ENCODE measurements at places on chromosomes 4 and X. TPM values are rescaled to one million over a fixed set of nuclear protein-coding genes. Genes with fewer than 3 reads are reported as not detected.
A peak's percentile ranks its signal among the peaks of the same experiment; 100 is the strongest.

DNA sequence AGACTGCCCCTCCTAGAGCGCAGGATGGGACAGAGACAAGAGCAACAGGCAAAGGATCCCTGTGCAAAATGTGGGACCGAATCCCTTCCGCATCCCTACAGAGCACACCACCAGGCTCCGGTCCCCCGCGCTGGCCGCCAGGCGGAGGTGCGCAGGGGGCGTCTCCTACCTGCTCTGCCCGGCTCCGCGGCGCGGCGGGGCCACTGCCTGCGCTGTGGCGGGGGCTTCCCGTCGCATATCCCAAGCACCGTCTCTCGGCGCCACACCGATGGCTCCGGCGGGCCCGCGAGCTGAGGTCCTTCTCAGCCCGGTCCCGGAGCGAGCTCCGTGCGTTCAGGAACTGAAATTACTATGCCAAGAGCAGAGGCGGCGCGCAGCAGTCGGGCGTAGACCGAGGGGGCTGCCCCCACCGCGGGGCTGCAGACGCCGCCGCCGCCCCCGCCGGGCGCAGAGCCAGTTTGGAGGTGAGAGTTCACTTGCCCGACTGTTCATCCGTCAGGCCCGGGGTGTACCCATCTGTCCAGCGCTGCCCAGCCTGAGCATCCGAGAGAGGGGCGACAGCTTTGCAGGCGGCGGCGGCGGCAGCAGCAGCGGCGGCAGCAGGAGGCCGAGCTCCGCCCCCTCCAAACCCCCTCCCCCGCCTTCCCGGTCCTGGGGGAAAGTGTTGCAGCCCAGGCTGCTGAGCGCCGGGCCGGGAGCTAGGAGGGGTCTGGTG, at the start of gene GPRIN3:
Gene GPRIN3, minus strand, starts transcription at position 355 of the 715 bp plus-strand sequence. CDS start 57,690 bp downstream, outside the sequence.
- peak within 1 kb of the TSS; percentile 75 for H3K4me3 ChIP-seq
- peaks cover 22% of the 10 kb centered on the region for H3K4me1 ChIP-seq
- peak; percentile 69 for DNase-seq

GRCh38 chrX:75623535-75623934, 100.7 kb upstream of the ZDHHC15 start:
- no peak overlapping the region for H3K27ac ChIP-seq
- H3K4me1 ChIP-seq, result no peaks in the 10 kb centered on the region
- no peaks in the 10 kb centered on the region for H3K27me3 ChIP-seq
- no peak overlapping the region for H3K4me3 ChIP-seq

DNA sequence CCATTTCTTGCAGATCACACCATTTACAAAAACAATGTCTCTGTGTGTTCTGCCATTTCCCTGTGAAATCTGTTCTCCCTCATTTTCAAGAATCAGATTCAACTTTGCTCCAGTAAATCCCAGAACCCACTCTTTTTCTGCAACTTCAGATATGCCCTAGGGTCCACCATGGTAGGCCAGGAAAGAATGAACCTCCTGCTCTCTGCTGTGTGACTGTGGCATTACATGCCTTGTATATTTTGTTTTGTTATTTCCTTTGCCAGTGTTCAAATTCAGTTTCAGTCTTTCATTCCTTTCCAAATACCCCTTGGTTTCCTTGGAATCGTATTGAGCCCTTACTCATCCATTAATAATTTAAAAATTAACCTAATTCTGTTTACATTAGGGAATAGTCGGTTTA, 290.2 kb upstream of the VCX start:
- DNase-seq, result no peak
- no peaks in the 10 kb centered on the region for H3K4me1 ChIP-seq
- no peak overlapping the region for H3K27ac ChIP-seq
- H3K27me3 ChIP-seq, result no peaks in the 10 kb centered on the region

GRCh38 chrX:105872941-105873340, 50.6 kb downstream of the NRK start:
- no peaks in the 10 kb centered on the region for H3K36me3 ChIP-seq
- no peak overlapping the region for H3K27ac ChIP-seq
- DNase-seq, result no peak
- no peak overlapping the region for H3K4me3 ChIP-seq

- no peaks in the 10 kb centered on the region for H3K36me3 ChIP-seq
- no peaks in the 10 kb centered on the region for H3K4me1 ChIP-seq
- no peak overlapping the region for H3K4me3 ChIP-seq
- H3K27me3 ChIP-seq, result no peaks in the 10 kb centered on the region
Measured at GRCh38 chrX:44101281-44101680, 128.1 kb upstream of the NDP start.

- no peak overlapping the region for H3K4me3 ChIP-seq
- H3K27me3 ChIP-seq, result no peaks in the 10 kb centered on the region
- no peak for DNase-seq
- H3K4me1 ChIP-seq, result no peaks in the 10 kb centered on the region
Measured at GRCh38 chr4:137707626-137708025, 175.3 kb upstream of the PCDH18 start.

DNA sequence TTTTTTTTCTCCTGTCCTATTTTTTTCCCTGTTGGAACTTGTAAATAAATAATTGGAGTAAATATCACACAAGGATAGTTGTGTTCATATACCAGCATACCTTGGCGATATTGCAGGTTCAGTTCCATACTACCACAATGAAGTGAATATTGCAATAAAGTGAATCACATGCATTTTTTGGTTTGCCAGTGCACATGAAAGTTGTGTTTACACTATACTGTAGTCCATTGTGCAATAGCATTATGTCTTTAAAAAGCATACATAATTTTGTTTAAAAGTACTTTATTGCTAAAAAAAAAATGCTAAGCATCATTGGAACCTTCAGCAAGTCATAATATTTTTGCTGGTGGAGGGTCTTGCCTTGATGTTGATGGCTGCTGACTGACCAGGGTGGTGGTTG, 88.6 kb downstream of the GSTCD start:
- H3K4me1 ChIP-seq, result no peaks in the 10 kb centered on the region
- no peak for DNase-seq
- H3K27ac ChIP-seq, result no peak overlapping the region
- H3K4me3 ChIP-seq, result no peak overlapping the region
- H3K36me3 ChIP-seq, result no peaks in the 10 kb centered on the region
- H3K27me3 ChIP-seq, result no peaks in the 10 kb centered on the region

DNA sequence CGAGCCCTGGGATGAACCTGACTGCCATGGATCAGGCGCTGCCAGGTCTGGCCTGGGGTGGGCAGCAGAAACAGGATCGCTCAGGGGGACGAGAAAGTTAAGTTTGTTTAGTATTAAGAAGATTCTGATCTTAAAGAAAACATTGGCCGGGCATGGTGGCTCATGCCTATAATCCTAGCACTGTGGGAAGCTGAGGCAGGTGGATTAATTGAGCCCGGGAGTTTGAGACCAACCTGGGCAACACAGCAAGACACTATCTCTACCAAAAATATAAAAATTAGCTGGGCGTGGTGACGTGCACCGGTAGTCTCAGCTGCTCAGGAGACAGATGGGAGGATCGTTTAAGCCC, 696 bp upstream of the FLNA start:
- no peak overlapping the region for H3K27ac ChIP-seq
- no peaks in the 10 kb centered on the region for H3K27me3 ChIP-seq
- H3K4me3 ChIP-seq, result no peak overlapping the region
- peaks cover 53% of the 10 kb centered on the region for H3K4me1 ChIP-seq
- DNase-seq, result no peak
- peaks cover under 1% of the 10 kb centered on the region for H3K36me3 ChIP-seq

- no peak overlapping the region for H3K4me3 ChIP-seq
- no peak overlapping the region for H3K27ac ChIP-seq
- peaks cover 11% of the 10 kb centered on the region for H3K4me1 ChIP-seq
- H3K36me3 ChIP-seq, result no peaks in the 10 kb centered on the region
- no peak for DNase-seq
- H3K27me3 ChIP-seq, result no peaks in the 10 kb centered on the region
Measured at GRCh38 chrX:55486736-55487135, 2.9 kb downstream of the USP51 start.

DNA sequence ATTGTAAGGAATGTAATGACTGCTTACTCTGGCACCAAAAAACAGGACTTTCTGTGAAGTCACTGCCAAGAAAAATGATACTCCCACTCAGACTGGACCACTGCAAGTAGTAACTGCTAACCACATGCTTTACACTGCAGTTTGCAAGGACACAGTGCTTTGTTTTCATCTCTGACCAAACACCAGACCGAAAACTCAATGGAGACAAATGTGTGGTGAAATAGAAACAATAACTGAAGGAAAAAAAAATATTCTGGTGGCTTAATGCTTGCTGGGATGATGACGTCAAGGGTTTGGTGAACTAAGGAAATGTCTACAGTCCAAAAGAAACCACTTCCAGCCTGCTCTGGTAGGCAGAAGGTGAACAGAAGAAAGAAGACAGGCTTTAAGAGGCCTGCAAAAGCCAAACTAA, 13.2 kb downstream of the GPC4 start:
- no peak overlapping the region for H3K27ac ChIP-seq
- no peak overlapping the region for H3K4me3 ChIP-seq
- H3K27me3 ChIP-seq, result no peaks in the 10 kb centered on the region
- peak; percentile 10 for DNase-seq
- no peaks in the 10 kb centered on the region for H3K36me3 ChIP-seq

DNA sequence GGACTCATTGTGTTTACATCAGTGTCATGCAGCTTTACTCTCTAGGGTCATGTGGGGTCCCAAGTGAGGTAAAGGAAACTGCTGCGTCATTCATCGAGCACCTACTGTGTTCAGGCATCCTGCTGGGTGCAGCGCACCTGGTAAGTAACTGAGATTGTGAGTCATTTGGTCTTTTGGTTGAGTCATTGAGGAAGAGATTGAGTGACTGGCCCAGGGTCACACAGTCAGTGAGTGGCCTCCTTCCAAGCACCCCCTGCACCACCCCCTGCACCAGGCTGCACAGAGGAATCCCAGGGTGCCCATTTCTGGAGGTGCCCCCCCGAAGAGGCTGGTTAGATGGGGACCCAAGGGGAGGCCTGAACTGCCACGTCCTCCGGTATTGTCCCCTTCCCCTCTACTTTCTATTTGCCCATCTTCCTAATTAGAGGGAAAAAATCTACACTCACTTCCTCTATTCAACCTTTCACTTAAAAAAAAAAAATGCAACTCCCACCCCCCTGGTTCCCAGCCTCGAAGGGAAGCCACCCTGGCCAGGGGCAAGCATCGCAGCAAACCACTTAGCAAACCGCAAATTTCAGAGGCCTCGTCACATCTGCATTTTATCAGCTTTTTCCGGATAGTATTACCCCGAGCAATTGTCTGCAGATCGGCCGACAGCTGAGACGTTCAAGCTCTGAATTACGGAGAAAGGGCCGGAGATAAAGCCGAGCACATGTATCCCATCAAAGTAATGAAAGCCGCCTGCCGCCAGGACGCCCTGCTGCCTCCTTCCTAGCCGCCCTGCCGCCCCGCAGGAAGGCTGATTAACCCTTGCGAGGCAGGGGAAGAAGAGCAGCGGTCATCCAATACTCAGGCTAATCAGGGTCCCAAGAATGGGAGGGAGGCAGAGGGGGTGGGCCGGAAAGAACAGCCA, 96.3 kb upstream of the MSX1 start:
- H3K4me1 ChIP-seq, result peaks cover 14% of the 10 kb centered on the region
- DNase-seq, result peak; percentile 3
- H3K27ac ChIP-seq, result no peak overlapping the region
- no peak overlapping the region for H3K4me3 ChIP-seq
- no peaks in the 10 kb centered on the region for H3K36me3 ChIP-seq

DNA sequence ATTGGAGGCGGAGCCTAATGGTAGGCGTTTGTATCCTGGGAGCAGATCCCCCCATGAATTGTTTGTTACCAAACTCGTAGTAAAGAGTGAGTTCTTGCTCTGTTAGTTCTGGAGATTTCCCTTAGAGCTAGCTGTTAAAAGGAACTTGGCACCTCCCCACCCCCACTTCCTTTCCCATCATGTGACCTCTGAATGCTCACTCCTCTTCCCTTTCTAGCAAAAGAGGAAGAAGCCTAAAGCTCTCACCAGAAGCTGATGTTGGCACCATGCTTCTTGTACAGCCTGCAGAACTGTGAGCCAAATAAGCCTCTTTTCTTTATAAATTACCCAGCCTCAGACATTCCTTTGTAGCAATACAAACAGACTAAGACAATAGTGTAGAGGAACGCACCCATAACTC, 13.8 kb upstream of the ATOH1 start:
- H3K4me1 ChIP-seq, result no peaks in the 10 kb centered on the region
- DNase-seq, result no peak
- no peaks in the 10 kb centered on the region for H3K27me3 ChIP-seq
- no peak overlapping the region for H3K27ac ChIP-seq

- H3K36me3 ChIP-seq, result no peaks in the 10 kb centered on the region
- no peaks in the 10 kb centered on the region for H3K27me3 ChIP-seq
- H3K27ac ChIP-seq, result no peak overlapping the region
- DNase-seq, result no peak
- no peaks in the 10 kb centered on the region for H3K4me1 ChIP-seq
Measured at GRCh38 chr4:74328501-74328900, 20.2 kb downstream of the EPGN start.

- no peaks in the 10 kb centered on the region for H3K4me1 ChIP-seq
- no peak overlapping the region for H3K4me3 ChIP-seq
- DNase-seq, result no peak
- no peak overlapping the region for H3K27ac ChIP-seq
Measured at GRCh38 chr4:4792466-4792865, 67.0 kb upstream of the MSX1 start.

DNA sequence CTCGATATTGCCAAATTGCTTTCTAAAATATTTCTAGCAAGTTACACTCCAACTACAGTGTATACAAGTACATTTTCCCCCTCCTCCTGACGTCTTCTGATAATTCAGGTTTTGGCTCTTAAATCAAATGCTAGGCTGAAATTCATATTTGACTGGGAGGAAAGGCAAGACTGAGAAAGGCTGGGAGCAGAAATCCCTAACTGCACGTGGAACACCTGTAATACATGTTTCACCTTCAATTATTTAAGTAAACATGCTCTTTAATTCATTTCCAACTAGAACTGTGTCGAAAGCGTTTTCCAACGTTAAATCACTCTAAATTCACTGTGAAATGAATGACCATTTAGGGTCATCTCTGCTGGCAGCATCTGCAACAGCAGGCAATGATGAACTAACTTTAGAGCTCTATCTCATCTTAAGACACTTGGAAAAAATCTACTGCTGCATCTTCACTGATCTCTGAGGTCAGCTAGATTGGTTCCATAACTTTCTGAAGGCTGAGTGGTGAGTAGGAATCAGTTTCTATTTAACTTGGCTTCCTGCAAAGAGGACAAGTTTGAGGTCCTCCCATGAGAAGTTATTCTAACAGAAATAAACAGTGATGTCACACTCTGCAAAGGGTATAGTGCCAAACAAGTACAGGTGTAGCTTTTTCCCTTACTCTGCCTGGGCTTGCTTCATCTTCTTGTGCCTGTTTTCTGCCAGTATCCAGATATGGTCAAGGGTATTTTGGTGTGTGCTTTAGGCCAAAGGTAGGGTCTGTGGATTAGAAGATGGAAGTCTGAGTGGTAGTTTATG, 144.3 kb upstream of the PAK3 start:
- H3K4me3 ChIP-seq, result no peak overlapping the region
- H3K36me3 ChIP-seq, result no peaks in the 10 kb centered on the region
- H3K4me1 ChIP-seq, result no peaks in the 10 kb centered on the region
- no peaks in the 10 kb centered on the region for H3K27me3 ChIP-seq
- DNase-seq, result no peak

GRCh38 chrX:66018585-66019309, 21.1 kb downstream of the VSIG4 start:
- H3K4me3 ChIP-seq, result no peak overlapping the region
- peaks cover 71% of the 10 kb centered on the region for H3K4me1 ChIP-seq
- no peaks in the 10 kb centered on the region for H3K27me3 ChIP-seq
- no peak for DNase-seq
- H3K27ac ChIP-seq, result peak overlapping the region; percentile 42
- H3K36me3 ChIP-seq, result peaks cover 3% of the 10 kb centered on the region

The TACR3 gene
- not detected for total RNA-seq

The MAGEB2 gene
- not detected for total RNA-seq

The SPACA5 gene
- total RNA-seq, result not detected

The MAGED2 gene
- total RNA-seq, result 52.0 TPM

The CYLC1 gene
- total RNA-seq, result not detected

The LPAR4 gene
- total RNA-seq, result not detected

The TCEAL6 gene
- not detected for total RNA-seq

The PSAPL1 gene
- not detected for total RNA-seq

The TRIM75 gene
- not detected for total RNA-seq
